ENCODE measurements at places on chromosomes 4 and X.

DNA sequence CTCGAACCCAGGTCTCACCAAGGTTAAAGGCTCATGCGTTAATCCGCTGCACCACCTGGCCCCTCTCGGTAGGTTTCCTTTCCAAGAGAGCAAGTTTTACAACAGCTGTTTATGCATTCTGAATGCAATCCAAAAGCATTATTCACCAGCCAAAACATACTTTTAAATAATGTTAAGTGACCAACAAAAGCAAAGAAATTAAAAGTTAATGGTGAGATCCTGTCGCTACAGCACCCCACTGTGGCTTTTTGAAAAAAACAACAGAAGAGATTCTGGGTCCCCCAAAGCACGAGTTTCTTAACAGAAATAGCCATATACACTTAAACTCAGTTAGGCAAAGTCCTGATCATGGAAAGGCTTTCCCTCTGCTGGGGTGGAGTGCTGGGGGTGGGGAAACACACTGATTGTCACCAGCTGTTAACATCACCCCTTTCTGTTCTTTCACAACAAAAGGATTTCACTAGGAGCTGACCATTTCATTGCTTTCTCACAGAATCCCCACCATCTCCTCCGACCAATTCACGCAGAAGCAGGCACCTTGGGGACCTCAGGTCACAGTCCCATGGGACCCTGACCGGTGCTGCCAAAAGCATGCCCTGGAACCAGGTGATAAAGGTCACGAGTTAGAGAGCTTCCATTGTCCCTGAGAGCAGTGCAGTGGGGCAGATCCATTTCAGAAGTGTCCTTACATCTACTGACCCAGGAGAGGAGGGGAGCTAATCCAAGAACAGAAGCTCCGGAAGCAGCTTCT, 51.2 kb downstream of the ZNF827 start:
- DNase-seq = no peak

DNA sequence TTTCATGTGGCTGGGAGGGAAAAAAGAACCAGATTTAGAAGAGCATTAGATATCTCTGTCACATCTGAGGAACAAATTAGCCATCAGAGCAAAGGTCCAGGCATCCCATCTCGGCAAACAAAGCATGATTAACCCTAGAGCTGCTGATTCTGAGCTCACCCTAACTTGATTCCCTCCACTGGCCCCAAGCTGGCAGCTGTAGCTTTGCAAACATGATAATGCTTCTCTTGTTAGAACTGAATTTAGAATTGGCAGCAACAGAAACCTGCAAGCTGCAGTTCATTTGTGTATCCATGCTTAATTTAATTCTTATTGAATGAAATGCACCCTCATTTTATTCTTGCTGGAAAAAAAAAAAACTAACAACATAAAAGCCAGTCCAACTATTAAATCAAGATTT, 289.2 kb downstream of the IL1RAPL1 start:
- no peak for DNase-seq

GRCh38 chr4:88672987-88673386, 24.6 kb downstream of the NAP1L5 start:
- no peak for DNase-seq

DNA sequence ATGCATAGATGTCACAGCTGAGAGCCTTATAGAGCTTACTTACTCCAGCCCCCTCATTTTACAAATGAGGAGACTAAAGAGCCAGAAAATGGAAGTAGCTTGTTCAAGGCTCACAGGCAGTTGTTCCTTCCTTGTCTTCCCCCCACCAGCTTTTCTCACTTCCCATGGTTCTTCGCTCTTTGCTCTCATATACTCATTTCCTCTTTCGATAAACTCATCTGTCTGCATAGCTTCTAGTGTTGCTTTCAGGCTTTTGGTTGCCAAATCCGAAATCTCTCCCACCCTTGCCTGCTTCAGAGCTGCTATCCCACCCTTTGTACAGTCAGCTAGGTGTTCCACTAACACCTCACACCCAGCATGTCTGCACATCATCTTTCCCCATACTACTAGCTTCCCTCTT, 25.0 kb upstream of the GJB1 start:
- no peak for DNase-seq

- no peak for DNase-seq
Observed at GRCh38 chr4:30262379-30262778, 457.8 kb upstream of the PCDH7 start.

DNA sequence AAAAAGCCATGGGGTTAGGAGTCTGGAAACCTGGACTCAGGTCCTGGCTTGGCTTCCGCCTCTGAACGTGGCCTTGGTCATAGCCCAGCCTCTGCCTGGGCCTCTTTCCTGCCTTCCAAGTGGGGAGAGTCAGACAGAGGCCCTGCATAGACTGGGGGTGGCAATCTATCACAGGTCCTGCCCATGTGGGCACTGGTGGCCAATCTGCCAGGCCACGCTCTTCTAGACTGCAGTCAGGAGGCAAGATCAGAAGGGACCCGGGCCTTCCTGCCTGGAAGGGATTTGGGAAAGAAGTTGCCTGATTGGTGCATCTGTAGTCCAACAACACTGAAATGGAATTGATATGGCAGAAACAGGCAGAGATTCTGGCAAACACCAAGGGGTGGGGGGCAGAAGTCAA, 46.1 kb downstream of the CNGA2 start:
- DNase-seq = no peak

DNA sequence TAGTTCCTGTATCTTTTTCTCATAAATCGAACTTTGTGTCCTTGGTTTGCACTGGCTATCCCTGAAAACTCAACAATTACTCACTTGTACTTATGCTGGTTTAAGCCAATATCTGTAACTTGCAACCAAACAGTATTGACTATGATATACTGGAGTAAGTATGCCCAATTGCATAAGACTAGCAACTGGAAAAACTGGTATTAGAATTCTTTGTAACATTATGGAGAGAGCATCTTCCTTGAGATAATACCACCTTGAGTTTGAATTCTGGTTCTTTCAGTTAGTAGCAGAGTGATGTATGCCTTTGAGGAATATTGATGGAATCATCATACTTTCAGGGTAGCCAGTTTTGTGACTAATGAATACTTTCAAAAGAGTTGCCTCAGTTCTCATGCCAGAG, 28.1 kb downstream of the BMP3 start:
- no peak for DNase-seq

DNA sequence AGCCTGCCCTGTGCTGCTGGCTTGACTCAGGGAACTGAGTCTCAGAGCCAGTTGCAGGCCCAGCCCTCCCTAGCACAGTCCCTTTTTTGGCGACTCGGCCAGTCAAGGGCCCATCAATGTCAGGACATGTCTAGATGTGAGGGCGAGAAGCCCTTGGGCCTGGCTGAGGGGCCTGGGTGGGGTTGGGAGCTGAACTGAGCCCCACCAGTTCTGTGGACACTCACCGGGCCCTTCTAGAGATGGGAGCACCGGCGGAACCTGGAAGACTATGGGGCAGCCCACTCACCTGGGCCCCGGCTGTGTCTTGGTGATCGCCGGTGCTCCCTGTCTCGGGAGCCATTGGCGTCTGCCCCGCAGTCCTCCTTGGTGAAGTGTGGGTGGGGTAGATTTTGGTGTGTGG, 245.9 kb downstream of the AFAP1 start:
- DNase-seq = no peak

- no peak for DNase-seq
Observed at GRCh38 chr4:179441596-179441995, 1999.4 kb upstream of the AGA start.

GRCh38 chr4:160894809-160895208, 1269.0 kb downstream of the FSTL5 start:
- no peak for DNase-seq

GRCh38 chrX:13721819-13722519, 12.5 kb downstream of the TRAPPC2 start:
- DNase-seq = no peak

DNA sequence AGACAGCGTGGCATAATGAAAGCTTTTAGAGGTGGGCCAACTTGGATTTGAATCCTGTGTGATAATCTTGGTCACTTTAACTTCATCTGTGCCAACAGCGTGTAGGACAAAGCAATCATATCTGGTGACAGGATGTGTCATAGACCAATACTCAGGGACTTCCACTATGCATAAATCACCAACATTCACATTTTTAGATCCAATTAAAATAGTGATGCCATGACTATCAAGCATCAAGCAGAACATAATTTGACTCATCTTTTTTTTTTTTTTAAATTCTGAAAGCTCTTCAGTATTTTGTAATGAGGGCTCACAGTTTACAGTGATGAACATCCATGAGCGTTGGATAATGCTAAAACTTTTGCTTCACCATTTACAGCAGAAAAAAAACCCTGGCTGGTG, 27.3 kb upstream of the RAPGEF2 start:
- DNase-seq = no peak

GRCh38 chrX:123217077-123217476, 33.0 kb downstream of the GRIA3 start:
- DNase-seq = no peak

- no peak for DNase-seq
Observed at GRCh38 chr4:20680736-20681135, 19.5 kb upstream of the PACRGL start.

DNA sequence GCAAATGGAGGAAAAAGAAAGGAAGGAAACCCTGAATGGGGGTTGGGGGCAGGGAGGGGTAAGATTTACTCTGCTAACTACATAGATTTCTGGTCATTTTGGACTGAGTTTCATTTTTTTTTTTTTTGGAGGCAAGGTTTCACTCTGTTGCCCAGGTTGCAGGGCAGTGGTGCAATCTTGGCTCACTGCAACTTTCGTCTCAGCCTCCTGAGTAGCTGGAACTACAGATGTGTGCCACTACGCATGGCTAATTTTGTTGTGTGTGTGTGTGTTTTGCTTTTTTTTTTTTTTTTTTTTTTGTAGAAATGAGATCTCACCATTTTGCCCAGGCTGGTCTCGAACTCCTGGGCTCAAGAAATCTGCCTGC, 223.5 kb downstream of the APBB2 start:
- DNase-seq = no peak

DNA sequence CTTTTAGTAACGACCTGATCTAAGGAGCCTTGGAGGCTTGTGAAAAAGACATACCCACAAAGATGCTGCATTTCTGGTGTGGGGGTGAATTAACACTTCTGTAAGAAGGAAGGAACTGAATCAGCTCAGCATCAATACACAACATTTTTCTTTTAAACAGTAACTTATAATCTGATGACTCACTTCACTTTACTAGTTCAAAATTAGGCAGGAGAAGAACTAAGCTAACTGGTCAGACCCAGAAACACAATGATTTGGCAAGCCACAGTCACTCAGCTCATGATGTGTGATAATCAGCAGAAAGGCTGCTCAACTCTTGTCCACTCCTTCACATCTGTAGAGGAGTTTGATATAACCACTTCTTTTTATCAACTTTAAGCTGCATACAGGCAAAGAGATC, 4.6 kb downstream of the MMAA start:
- DNase-seq = no peak

DNA sequence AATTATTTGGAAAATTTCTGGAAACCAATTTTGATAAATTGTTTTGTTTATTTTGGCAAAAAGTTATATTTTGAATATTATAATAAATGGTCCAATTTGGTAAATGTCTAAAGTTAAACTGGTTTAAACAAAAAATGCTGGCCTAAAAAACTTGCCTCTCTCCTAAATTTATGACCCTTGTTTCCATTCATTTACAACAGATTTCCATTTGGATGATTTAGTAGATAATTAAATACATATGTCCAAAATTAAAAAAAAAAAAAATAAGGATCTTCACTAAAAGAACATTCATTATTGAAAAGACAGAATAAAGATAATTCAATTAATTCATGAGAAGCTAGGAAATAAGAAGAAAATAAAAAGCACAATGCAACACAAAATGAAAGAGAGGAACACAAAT, 449.5 kb downstream of the SPRY1 start:
- no peak for DNase-seq

GRCh38 chrX:134469486-134469885, 9.5 kb downstream of the HPRT1 start:
- no peak for DNase-seq

GRCh38 chr4:6450709-6451108, 21.7 kb downstream of the PPP2R2C start:
- DNase-seq = no peak

- no peak for DNase-seq
Observed at GRCh38 chr4:183241721-183242151, 78.3 kb downstream of the CLDN22 start.

DNA sequence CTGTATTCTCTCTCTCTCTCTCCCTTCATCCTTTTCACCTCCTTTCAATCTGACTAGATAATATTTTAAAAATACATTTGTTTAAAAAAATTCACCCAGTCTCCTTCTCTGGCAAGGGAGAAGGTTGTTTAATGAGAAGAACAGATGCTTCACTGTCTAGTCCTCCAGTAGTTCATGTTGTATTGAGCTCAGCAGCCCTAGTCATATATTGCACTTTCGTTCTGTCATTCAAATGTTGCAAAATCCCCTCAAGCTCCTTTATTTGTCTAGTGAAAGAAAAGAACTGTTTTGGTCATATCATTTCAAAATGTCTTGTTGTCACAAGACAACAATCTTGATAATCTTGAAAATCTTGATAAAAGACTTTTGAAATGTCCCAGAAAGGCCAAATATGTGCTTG, 248.0 kb downstream of the GALNTL6 start:
- DNase-seq = no peak

DNA sequence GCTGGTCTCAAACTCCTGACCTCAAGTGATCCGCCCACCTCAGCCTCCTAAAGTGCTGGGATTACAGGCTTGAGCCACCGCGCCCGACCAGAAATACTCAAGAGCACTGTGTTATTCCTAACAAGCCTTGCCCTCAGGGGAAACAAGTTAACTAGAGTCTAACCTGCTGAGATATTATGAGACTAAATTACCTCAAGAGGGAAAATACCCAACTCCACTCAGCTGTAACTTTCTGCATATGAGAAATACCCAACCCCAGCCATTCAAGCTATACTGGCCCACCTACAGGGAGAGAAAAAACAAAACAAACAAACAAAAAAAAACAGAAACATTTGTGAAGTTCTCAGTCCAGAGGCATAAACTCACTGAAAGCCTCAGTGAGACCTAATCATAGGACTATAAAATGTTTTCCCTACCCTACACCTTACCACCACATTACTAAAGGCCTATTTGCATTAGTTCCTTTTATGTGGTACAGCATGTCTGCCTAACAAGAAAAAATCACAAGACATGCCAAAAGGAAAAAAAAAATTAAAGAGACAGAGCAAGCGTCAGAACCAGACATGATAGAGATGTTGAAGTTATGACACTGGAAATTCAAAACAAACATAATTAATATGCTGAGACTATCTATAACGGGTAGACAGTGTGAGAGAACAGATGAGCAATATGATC, 876.0 kb downstream of the FSTL5 start:
- DNase-seq = no peak

DNA sequence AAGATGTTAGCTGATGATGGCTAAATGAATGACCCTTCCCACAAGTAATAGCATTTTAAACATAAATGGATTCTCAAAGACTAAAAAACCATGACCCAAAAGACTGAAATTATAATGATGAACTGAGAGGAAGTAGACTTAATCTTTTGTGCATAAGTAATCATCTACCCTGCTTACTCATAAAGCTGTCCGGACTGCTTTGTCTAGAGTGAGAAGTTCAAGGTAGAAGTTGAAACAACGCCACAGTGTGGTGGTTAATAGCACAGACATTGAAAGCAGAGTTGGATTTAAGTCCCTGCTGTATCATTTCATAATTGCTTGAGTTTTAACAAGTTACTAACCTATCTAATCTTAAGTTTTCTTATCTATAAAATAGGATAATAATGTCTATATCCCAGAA, 346.6 kb downstream of the CENPC start:
- no peak for DNase-seq

- DNase-seq = no peak
Observed at GRCh38 chr4:190121759-190122158, 51.8 kb upstream of the DUX4 start.

GRCh38 chrX:104745152-104745551, 179.2 kb downstream of the IL1RAPL2 start:
- DNase-seq = no peak
